ENCODE measurements at places on chromosomes 5 and 9.

GRCh38 chr9:29514336-29514735 lies 1941.1 kb upstream of the C9orf72 start:
- DNase-seq = no peak

DNA sequence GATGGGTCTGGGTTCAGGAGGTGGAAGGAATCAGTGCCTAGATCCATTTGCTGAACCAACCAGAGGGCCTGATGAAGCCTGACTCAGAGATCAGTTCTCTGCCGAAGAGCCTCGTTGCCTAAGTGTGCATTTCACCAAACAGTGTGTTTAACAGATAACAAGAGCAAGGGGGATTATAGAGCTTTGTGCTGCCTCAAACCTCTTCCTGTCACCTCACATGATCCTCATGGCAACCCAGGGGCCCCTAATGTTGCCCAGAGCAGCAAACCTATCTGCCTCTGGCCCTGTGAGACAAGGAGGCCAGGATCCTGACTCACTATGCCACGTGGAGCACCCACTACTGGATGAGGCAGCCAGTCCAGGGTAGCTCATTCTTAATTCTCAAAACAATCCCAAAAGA lies 66.3 kb upstream of the EPB41L4B start:
- peak; percentile 65 for DNase-seq

DNA sequence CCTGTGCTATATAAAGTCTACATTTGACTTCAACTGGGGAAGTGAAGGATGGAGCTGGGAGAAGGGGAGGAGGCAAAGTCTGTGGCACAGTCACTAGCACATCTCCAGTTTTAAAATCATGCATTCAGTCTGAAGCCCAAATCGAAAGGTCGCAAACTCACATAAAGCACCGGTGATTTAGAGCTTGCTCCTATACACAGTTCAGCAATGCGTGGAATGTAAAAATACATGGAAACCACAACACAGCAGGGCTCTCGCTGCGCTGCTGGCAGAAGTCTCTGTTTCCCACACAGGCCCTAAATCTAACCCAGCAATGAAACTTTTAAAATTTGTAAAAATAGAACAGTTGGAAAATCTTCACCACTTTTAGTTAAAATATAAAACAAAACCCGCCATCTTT lies 68.2 kb downstream of the EBF1 start:
- DNase-seq = no peak

GRCh38 chr9:4192450-4192849 lies 107.4 kb downstream of the GLIS3 start:
- DNase-seq = no peak

DNA sequence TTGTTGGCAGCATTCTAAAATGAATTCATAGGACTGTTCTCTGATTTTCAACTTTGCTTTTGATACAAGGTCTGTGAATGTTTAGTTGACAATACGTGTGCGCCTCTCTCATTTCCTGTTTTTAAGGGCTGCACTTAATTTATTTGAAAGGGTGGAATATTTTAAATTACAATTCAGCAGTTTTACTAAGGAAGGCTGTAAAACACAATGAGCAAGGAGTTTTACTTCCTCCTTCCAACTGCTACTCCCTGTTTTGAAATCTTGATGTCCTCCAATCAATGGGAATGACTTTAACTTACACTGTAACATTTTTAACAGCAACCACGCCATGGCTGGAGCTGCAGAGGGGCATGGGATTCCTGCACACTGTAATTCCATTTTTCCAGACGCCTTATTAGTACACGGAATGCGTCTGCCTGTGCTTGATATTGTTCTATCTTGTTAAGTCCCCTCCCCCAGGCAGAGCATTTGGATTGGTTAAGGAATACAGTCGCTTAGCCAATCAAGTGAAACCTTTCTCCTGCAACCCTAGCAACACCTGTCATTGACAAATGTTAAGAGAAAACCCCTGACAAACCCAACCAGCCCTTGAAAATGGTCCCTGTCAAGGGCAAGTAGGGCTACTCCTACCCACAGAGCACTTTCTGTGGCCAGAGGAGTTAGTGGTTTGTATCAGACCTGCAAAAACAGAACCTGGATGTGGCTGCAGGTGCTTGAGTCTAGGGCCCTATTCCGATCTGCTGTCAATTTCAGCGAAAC lies 12.5 kb upstream of the ZSWIM6 start:
- peak; percentile 83 for DNase-seq

- no peak for DNase-seq
These were observed 174.7 kb downstream of the IRX2 start for GRCh38 chr5:2576823-2577222.

DNA sequence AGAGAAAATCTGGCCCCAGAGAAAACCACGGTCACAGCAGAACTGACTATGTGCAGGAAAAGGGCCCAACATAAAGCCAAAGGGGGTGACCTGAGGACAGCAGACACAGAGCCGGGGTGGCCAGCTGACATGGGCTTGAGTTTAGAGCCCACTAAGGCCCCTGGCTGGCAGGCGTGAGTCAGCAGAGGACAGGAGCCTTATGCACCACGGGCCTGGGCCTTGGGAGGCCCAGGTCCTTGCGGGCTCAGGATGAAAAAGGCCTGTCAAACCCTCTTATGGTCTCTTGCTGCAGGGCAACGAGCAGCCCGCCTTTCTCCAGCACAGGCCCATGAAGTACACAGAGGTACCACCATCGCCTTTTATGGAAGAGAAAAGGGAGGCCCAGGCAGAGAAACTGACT lies 19.7 kb downstream of the STK10 start:
- no peak for DNase-seq

GRCh38 chr9:700365-701282 lies 140.9 kb upstream of the DMRT1 start:
- DNase-seq = no peak

DNA sequence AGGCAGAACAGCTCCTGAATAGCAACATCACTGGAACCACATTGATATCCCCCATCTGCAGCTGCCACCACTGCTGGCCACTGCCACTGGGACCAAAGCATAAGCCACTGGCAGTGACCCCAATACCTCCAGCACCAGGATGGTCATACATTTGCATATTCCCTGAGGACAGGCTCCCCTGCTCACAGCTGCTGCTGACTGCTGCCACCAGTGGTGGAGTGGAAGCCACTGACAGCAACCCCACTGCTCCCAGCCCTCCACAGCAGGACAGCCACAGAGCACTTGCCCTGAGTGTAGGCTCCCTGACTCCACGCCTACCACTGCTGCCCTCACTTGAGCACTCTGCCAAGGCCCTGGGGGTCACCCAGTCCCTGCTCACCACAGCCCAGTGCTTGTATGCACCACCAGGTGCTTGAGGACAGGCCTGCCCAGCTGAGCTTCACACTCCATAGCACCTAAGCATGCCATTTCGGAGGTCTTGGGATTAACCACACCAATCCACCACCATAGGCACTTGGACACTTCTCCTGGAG lies 327.4 kb upstream of the RPS23 start:
- DNase-seq = no peak

DNA sequence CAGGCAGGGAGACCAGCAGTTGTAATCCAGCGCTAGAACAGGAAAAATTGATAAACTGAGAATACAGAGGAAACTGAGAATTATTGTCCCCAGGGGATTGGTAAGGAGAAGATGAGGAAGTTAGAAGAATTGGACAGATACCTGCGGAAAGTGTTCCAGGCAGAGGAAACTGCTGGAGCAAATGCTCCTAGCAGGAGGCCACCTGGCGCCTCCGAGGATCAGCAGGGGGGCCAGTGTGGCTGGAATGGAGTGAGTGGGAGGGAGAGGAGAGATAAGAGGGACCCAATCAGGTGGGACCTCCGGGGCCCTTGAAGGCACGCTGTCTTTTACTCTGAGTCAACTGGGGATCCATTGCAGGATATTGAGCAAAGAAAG lies 695 bp upstream of the ANXA6 start:
- no peak for DNase-seq

DNA sequence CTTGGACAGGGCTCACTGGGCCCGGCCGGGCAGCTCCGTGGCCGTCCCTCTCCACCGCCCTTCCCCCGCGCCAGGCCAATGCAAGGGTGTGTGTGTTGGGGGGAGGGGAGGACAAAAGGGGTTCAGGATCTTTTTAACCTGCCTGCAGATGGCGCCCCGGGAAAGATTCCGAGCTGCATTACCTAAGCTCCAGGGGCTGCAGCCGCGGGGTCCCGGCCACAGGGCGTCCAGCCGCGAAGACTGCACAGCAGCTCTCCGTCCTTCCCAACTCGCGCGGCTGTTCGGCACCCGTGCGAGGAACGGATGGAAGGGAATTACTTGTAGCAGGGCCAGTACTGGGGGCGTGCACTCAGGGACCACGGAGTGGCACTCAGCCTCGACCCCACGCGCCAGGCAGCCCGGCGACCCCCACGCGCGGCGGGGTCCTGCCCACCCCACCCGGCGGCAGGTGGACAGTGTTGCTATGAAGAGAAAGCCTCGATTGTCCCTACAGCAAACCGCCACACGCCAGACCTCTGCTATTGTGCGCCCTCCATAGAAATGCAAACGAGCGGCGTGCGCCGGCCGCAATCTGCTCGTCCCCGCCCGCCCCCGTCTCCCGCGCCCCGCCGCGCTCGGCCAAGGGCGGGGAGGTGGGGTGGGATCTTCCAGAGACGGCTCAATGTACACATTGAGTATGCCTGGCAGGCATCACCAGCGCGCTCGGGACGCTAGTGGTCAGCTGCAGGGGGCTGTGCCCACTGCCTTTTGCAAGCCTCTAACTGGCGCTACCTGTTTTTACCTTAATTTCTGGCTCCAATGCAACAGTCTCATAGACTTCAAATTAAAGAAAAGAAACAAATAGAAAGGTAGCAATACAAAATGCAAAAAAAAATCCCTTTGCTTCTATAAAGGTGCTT lies 796 bp upstream of the GADD45G start:
- no peak for DNase-seq

GRCh38 chr9:122225312-122226141 lies 3.2 kb downstream of the LHX6 start:
- no peak for DNase-seq

DNA sequence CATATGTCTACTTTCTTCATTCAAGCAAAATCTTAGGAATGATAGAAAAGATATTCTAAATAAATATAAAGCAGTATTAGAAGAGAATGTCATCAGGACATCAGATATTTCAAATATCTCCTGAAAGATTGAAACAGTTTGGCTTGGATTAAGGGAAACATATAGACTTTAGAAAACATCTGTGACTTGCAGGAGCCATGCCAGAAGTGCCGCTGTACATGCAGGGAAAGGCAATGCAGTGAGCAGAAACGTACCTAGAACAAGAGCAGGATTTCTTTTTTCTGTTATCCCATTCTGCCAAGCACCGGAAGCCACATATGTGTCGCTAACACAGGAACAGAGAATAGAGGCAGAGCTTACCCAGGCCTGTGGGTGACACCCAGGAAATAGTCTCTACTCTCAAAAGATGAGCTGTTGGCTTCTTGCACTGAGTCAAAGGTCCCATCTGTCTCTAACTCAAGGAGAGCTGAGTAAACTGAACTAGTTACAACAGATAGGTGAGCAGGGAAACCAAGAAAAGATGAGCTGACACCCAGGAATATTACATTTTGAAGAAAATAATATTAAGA lies 5.8 kb downstream of the ADAMTS19 start:
- DNase-seq = no peak

DNA sequence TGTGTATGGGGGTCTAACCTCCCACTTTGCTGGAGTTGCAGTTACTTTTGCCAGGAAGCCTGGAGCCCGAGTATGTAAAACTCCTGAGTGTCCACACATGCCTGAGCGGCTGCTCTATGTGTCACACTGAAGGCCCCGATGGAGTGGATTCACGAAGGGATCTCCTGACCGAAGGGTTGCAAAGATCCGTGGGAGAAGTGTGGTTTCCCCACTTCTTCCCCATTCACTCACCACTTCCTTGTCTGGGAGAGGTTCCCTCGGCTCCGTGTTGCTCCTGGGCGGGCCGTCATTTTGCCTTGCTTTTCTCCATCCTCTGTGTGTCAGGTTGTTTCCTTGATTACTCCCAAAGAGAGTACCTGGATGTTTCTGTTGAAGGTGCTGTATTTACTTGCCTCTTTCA lies 16.2 kb upstream of the IL3 start:
- peak; percentile 89 for DNase-seq

DNA sequence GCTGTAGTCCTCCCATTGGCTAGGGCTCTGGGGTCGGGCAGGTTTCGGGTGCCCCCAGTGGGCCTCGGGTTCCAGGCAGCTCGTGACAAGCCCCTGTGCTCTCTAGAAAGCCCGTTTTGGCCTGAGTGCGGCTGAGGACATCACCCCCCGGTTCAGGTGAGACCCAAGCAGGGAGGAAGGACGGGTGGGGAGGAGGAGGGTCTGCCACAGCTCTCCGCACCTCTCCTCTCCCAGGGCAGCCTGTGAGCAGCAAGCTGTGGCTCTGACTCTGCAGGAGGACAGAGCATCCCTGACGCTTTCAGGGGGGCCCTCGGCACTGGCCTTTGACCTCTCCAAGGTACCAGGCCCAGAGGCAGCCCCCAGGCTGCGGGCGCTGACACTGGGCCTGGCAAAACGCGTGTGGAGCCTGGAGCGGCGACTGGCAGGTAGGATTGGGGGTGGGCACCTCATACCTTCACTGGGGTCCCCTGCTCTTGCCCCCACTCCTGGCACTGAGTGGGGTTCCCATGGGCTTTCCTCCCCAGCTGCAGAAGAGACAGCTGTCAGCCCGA lies 672 bp downstream of the PAXX start:
- DNase-seq = no peak

DNA sequence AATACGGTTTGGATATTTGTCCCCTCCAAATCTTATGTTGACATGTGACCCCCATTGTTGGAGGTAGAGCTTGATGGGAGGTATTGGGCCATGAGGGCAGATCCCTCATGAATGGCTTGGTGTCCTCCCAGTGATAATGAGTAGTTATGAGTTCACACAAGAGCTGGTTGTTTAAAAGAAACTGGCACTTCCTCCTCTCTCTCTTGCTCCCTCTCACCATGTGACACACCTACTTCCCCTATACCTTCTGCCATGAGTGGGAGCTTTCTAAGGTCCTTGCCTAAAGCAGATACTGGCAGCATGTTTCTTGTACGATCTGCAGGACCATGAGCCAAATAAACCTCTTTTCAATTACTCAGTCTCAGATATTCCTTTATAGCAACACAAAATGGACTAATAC lies 132.0 kb downstream of the PIK3R1 start:
- peak; percentile 75 for DNase-seq

- no peak for DNase-seq
These were observed 16.8 kb downstream of the OTULIN start for GRCh38 chr5:14681236-14681752.

- DNase-seq = peak; percentile 68
These were observed 76.4 kb upstream of the PRSS3 start for GRCh38 chr9:33718987-33719386.

- DNase-seq = no peak
These were observed 139.7 kb downstream of the LRRC70 start for GRCh38 chr5:62718324-62718723.

GRCh38 chr9:136588663-136589464 lies 43.0 kb upstream of the NOTCH1 start:
- DNase-seq = no peak

DNA sequence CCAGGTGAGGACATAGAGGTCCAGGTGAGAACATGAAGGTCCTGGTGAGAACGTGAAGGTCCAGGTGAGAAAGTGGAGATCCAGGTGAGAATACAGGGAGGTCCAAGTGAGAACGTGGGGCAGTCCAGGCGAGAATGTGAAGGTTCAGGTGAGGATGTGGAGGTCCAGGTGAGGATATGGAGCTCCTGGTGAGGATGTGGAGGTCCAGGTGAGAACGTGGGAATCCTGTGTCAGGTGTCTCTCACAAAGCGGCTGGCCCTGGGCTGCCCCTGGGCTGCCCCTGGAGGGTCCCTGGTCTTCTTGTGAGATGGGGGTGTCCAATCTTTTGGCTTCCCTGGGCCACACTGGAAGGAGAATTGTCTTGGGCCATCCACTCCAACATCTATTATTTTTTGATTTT lies 133.4 kb downstream of the MRPL36 start:
- DNase-seq = no peak

GRCh38 chr9:124800306-124801259 lies 23.6 kb downstream of the OLFML2A start:
- DNase-seq = peak; percentile 80

GRCh38 chr5:88203981-88204750 lies 64.5 kb downstream of the TMEM161B start:
- no peak for DNase-seq
